ENCODE measurements at places on chromosomes 6 and 20. TPM values are rescaled to one million over a fixed set of nuclear protein-coding genes. Genes with fewer than 3 reads are reported as not detected.

DNA sequence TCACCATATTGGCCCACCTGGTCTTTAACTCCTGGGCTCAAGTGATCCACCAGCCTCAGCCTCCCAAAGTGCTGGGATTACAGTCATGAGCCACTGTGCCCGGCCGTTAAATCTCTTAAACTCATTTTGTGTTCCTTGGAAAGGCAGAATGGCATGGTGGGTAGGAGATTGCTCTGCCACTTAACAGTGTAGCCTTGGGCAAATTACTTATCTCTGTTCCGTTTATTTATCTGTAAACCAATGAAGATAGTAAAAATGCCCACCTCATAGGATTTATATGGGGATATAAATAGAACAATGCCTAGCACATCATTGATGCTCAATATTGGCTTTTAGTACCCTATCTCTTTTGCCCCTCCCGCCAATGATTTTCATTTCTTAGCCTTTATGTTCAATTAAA is 7.2 kb upstream of the PIM1 start:
- DNase-seq: no peak

DNA sequence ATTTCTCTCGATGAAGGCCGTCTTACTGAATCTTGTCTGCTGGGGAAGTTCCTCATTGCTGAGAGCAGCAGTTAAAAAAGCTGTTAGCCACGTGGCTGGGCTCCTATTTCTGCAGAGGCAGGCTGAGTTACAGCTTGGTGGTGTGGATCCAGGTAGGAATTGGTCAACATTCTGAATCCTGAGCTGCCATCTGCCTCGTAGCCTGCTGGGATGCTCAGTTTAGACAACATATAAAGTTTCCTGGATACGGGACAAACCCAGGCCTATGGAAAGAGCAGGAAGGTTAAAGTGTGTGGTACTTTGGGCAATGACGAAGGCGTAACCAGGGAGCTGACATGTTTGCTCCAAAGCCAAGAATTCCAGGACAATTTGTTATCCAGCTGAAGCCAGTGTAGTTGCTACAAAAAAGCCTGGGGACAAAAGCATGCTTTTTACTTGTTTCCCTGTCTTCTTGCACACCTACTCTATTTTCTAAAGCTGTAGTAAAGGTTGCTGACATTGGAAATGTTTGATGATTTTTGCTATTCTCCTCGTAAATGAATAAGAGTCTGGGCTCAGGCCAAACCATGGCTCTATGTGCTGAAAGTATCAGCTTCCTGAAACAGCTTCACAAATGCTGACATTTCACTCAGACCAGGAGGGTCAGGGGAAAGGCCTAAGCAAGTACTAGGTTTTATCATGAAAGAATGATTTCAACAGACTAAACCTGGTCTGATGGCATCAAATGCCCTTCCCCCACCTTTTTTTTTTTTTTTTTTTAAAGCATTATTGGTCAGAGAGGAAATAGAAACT is 12.4 kb upstream of the MYLK2 start:
- DNase-seq: no peak

GRCh38 chr20:44572551-44573500 is 9.6 kb upstream of the PKIG start:
- peak; percentile 87 for DNase-seq

KHDC1L gene
- polyA plus RNA-seq: not detected

TRIM15 gene
- polyA plus RNA-seq: not detected

OPRL1 gene
- 0.21 TPM for polyA plus RNA-seq

VNN1 gene
- 0.38 TPM for polyA plus RNA-seq

Measured in heart left ventricle (tissue), 16 donors.